HuH-7 (cell line): ENCODE measurements at places on chromosomes 3 and 15.

DNA sequence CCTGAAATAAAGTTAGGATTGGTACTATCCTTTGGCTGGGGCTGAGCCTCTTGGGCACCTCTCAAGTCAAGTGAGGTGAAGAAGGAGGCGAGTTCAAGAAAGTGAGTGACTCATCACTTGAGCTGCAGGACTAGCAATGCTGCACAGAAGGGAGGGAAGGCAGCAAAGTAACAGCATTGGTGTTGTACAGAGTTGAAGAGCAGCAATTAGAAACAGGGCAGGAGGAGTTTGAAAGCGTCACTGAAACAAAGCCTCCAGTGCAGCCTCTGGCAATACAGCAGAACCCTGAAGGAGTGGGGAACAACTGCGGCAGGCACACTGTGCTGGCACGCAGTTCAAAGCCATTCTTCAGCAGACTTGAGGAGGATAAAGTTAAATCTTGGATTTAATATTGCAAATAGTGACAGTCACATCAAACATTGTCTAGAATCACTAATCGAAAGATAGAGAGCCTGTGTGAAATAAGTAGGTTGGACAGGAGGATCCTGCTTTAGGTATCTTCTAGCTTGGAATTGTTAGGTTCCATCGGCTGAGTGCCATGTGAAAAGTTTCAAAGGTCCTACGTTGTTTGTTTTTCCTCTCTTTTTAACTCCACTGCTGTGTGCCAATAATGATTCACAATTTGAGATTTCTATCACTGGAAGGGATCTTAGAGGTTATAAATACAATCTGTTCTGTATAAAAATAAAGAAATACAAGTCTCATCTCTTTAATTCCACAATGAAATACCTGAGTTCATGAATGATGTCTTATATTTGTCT lies 479.8 kb downstream of the NAALADL2 start:
- DNase-seq: no peak

DNA sequence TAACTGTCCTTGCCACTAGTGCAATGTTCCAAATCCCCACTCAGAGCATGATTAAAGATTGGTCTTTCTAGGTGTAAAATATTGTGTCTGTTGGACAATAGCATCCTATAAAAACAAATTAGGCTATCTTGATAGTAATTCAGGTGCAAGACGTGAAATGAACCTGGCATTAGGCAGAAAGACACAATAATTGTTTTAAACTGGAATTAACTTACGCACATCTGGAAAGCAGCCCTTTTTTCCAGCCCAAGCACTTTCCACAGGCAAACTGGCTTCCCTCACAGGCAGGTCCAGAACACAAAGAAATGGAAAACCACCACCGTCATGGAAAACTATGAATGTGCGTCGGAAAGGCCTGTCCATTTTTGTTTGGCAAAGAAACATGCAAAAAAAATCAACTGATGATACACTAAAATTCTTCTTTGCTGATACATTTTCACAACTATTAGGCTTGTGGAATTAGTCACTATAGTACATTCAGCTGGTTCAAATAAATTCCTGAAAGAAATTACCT lies 474.7 kb upstream of the IL12A start:
- no peak for DNase-seq

DNA sequence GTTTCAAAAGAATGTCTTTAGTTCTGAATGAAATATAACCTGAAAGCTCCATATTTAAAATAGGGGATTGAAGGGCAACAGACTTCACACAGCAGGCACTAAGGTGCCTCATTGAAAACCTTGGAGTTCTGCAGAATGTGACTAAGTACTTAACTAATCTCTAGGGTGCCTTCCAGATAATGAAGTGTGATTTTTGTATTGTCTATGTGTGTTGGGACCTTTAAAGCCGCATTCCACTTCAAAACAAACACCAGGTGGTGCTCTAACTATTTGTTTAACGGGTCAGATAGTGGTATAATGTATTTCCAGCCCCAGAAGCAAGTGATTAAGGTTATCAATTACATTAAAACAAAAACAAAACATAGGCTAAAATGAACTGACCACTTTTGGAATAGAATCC lies 28.0 kb downstream of the TFG start:
- DNase-seq: peak; percentile 17

- DNase-seq: no peak
Observed at GRCh38 chr3:58214484-58215316, 3.9 kb upstream of the DNASE1L3 start.

- no peak for DNase-seq
Observed at GRCh38 chr3:124407260-124407659, 323.0 kb upstream of the UMPS start.

DNA sequence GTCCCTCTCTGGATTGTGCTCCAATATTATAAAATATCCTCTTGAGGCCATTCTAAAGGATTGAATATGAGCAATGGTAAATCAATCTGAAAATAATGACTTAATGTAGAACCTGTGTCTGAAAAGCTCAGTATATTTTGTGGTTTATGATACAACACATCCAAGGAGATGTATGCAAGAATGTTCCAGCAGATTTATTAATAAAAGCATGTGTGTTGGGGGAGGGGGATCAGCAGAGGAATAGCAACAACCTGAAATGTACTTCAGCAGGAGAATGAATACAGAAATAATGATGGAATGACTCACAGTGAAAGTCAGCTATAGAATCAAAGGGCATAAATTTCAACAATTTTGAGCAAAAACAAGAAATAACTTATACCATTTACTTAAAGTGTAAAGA lies 56.7 kb upstream of the NUDT16 start:
- DNase-seq: no peak

DNA sequence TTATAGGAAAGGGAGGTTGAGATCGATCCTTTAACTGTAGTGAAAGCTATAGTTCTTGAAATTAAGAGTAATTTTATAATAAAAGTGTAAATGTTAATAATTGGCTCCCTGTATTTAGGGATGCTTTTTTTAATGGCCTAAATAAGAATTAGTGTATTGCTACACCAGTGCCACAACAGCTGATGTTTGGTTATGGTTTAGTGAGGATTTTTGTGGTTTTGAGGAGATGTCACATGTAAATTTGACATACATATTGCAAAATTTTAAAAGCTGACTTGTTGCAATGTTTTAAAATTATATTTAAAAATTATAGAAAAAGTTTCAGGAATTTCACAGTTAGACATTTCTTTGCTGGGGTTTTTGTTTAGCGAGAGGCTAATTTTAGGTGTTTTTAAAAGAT lies 3.9 kb downstream of the TSC22D2 start:
- DNase-seq: no peak
